ENCODE measurements at places on chromosomes 13 and 19. TPM values are rescaled to one million over a fixed set of nuclear protein-coding genes. Genes with fewer than 3 reads are reported as not detected.
A peak's percentile ranks its signal among the peaks of the same experiment; 100 is the strongest.

- DNase-seq, result no peak
Observed at GRCh38 chr13:42223681-42224080, 48.3 kb upstream of the AKAP11 start.

Gene CCL25
- total RNA-seq, result not detected

GRCh38 chr13:28014301-28014700 is 25.8 kb upstream of the URAD start:
- DNase-seq, result no peak

Gene CHERP
- 20.1 TPM for total RNA-seq

GRCh38 chr19:15869109-15869555 is 28.7 kb downstream of the CYP4F2 start:
- no peak for DNase-seq

Gene KPTN
- total RNA-seq, result 10.5 TPM

Gene FUT1
- 2.1 TPM for total RNA-seq

Gene DIAPH3
- 0.50 TPM for total RNA-seq

Gene GAMT
- total RNA-seq, result 48.1 TPM

DNA sequence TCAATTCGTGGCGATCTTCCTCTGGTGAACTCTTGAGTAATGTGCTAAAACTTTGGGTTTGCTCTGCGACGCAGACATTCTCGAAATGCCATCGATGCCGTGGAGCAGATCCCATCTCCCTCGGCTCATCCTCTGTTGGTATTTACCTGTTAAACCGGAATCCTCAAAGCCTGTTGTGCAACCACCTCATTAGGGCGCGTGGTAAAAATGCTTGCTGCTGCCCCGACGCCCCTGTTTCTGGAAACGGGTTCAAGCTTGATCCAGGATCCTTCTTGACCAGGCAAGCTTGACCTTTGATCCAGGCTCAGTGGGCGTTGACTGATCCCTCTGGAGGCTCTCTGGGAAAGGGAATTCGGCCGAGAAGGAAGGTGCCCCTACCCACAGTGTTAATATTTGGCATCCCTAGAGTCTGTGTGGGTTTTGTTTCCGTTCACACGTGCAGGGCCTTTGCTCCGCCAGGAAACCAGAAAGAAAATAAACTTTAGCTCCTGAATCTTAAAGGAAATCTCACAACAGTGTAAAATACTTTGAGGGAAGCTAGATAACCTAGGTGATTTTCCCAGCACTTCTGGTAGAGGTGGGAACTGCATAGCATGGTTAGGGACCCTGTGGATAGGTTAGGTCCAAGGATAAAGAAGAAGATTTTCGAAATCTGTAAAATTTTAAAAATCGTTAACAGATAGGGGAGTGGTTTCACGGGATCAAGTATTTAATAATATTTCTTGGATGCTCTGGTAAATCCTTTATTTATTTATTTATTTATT is 1.1 kb downstream of the LSM14A start:
- peak; percentile 49 for DNase-seq

DNA sequence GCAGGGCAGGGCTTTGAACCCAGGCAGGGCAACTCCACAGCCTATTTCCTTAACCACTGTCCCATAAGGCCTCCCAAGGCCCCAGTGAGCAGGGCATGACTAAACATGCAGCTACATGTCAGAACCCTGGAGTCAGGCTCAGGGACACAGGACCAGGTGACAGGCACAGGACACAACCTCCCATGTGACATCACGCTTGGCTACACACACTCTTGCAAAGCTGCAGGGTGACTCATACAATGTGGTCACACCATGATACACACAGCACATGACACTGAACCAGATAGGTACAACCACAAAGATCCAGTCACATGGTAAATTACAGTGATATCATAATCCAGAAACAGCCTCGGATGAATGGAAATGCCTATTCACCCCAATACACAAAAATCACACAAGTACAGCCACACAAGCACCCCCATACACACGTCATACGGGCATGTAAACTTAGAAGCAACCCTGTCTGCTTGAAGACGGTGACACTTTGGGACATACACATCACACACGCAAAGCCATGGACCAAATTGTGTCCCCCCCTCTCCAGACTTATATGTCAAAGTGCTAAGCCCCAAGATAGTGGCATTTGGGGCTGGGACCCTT is 14.5 kb downstream of the KLK4 start:
- no peak for DNase-seq

- no peak for DNase-seq
Observed at GRCh38 chr19:7426986-7427385, 61.8 kb downstream of the PEX11G start.

Gene CCDC70
- total RNA-seq, result not detected

- DNase-seq, result no peak
Observed at GRCh38 chr13:78659450-78659730, 435 bp upstream of the OBI1 start.

DNA sequence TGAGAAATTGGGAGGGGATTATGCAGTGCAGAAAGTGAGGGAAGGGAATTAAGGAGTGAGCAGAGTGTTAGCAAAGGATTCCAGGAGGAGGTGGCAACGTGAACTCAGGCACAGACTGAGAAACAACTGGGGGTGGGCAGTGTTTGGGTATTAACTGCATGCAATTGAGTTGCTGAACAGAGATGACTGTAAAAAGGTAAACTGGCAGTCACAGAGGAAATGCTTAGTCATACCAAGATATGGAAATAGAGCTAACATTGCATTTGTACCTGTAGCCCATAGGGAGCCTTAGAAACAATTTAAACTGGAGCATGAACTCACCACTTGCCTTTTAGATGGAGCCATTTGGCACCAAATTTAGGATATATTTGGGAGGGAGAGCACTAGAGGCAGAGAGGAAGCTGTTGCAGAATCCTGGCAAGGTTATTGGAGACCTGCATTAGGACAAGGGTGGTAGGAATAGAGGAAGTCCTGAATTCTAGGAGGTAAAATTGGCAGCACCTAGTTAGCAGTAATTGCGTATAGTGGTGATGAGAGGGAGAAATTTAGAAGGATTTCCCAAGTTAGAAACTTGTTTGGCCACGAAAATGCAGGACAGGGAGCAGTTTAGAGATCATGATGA is 100.6 kb upstream of the FRY start:
- no peak for DNase-seq

GRCh38 chr19:45597425-45598111 is 4.4 kb downstream of the GPR4 start:
- DNase-seq, result peak; percentile 54

DNA sequence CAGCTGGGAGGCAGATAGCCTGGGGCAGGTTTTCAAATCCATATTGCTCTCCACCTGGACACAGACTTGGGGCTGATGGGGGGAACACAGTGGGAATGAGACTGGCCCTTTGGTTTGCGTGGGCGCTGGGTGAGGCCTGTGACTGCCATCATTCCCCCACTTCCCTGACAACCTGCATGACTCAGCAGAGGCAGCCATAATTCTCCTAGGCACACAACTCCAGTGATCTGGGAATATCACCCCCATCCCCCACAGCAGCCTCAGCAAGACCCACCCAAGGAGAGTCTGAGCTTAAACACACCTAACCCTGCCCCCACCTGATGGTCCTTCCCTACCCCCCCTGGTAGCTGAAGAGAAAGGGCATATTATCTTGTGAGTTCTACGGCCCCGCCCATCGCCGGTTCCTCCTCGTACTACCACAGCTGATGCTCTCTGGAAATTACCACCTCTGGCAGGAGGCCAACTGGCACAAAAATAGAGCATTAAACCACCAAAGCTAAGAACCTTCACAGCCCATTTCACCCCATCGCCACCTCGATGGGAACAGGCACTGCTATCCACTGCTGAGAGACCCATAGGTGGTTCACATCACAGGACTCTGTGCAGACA is 71.0 kb downstream of the RNF17 start:
- DNase-seq, result no peak

DNA sequence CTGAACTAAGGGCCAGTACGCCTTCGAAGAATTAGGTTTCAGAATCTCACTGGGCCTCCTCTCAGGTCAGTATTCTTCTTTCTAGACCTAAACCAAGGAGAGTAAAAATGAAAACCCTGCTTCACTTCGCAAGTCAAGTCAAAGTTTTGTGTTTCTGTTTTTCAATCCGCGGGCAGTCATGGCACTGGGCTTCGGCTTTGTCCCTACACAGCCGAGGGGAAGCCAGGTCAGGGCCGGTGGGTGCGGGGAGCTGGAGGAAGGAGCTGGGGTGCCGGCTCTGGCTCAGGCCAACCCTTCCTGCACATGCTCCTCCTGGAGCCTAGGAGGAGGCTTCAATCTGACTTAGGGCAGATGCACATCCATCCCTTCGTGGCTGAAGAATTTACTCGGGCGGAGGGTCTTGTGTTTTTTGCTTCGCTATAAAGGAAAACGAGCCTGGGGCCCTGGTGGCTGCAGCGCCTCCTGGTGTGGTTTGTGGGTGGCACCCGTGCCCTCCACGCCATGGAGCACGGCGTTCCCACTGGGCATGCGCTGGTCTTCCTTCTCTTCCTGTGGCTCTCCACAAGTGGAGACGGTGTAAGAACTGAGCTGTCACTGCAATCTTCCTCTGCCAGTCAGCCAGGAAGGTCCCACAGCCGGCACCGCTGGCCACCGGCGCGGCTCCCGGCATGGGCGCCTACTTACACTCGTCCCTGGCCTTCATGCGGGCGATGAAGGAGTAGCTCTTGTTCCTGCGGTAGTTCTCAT is 22.5 kb downstream of the C19orf44 start:
- DNase-seq, result no peak

Gene ICAM4
- total RNA-seq, result 0.85 TPM

DNA sequence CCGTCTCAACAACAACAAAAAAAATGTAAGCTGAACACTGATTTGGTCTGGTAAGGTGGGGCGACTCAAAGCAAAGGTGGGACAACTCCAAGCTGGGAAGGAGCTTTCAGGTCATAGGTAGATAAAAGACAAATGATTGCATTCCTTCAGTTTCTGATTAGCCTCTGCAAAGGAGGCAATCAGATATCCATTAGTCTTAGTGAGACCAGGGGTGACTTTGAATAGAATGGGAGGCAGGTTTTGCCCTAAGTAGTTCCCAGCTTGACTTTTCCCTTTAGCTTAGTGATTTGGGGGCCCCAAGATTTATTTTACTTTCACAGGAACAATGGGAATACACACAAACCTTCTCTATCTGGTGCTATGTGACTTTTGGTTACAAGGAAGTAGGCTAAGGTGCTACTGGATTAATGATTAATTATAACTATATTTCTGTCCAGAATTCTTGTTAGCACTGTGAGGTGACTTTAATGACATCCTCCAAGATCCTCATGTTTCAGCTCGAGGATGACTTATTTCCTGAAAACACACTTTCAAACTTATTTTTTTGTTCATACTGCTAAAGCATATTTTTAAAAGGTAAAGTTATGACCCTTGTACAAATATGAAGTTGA is 10.6 kb upstream of the MTRF1 start:
- no peak for DNase-seq

DNA sequence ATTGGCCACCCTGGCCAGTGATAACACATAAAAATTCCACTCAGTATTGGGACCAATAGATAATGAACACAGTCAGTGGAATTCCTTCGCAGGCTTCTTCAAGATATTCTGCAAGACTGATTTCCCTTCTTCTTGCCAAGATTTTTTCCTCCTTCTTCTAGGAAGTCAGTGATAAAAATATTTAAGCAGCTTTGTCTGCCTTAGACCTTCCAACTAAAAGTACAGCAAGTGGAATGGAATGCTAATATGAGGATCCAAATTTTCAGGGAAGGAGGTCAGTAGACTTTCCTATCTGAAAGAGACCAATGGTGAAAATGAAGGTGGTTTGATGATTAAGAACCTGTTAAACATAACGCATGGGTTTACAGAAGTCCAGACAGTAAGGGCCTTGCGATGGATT is 9.6 kb downstream of the STARD13 start:
- no peak for DNase-seq

Gene INSL3
- not detected for total RNA-seq

DNA sequence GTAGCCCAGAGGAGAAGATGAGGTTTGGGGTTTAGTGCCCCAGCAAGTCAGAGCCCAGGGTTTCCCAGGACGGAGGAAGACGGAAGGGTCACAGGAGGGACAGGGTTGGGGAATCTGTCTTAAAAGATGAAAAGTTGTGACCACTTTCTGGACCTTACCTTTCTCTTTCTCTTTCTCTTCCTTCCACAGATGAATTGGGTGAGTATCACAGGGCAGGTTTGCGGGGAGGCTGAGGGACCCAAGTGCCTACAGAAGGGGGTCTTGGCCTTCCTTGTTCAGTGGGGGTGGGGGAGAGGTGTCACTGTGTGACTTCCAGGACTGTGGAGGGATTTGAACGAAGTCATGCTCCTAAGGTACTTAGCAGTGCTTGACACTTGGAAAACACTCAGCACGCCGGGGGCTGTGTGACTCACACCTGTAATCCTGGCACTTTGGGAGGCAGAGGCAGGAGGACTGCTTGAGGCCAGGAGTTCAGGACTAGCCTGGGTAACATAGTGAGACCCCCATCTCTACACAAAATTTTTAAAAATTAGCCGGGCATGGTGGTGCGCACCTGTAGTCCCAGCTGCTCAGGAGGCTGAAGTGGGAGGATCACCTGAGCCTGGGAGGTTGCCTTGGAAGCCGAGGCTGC is 8.5 kb downstream of the RELB start:
- no peak for DNase-seq

Gene RGL3
- 15.1 TPM for total RNA-seq

Gene LMTK3
- 2.9 TPM for total RNA-seq

DNA sequence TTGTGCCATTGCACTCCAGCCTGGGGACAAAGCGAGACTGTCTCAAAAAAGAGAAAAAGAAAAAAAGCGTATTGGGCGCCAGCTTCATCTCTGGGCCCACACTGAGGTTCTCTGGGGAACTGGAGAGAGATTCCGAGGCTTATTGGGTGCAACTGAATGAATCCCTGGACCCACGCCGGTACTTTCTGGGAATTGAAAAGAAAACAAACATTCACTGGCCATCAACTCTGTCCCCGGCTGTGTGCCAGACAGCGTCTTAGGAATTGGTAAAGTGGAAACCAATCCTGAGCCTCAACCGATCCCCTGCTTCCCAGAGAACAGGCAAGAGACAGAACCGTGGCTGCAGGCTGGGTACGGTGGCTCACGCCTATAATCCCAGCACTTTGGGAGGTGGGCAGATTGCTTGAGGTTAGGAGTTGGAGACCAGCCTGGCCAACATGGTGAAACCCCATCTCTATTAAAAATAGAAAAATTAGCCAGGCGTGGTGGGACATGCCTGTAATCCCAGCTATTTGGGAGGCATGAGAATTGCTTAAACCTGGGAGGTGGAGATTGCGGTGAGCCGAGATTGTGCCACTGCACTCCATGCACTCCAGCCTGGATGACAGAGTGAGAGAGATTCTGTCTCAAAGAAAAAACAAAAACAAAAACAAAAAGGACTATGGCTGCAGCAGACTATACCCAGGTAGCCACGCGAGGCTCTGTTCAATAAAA is 8.6 kb downstream of the ANO8 start:
- peak; percentile 72 for DNase-seq

DNA sequence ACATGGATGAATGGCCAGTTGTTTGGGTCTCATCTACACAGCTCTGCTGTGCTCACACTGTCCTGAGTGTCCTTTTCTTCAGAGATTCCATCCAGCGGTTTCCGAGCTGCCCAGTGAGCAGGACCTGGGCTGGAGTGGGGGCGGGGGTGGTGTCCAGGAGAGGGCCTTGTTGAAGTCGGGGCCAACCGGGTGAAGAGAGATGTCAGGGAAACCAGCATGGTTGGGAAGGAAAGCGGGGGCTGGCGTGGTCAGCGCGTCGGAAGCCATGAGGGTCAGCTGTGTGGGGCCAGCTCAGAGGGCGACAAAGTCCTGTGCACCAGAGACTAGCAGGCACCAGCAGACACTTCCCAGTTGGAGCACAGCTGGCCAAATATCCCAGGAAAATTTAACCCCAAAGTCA is 37.8 kb upstream of the SOX1 start:
- no peak for DNase-seq

Gene ZNF547
- 3.6 TPM for total RNA-seq

GRCh38 chr13:111634410-111634809 is 314.0 kb downstream of the TEX29 start:
- no peak for DNase-seq
